ENCODE measurements at places on chromosomes 12 and 14. TPM values are rescaled to one million over a fixed set of nuclear protein-coding genes. Genes with fewer than 3 reads are reported as not detected.

The TCL1B gene
- not detected for total RNA-seq

The SLC25A21 gene
- 4.5 TPM for total RNA-seq

The JPH4 gene
- 23.7 TPM for total RNA-seq

The FOXN4 gene
- not detected for total RNA-seq

The VRTN gene
- total RNA-seq: not detected

The LRRK2 gene
- 22.5 TPM for total RNA-seq

The EML1 gene
- total RNA-seq: 40.4 TPM

The KCNH3 gene
- 3.2 TPM for total RNA-seq

The HELB gene
- total RNA-seq: 4.0 TPM

The TMEM132C gene
- total RNA-seq: 25.0 TPM

The MAP1LC3B2 gene
- total RNA-seq: 3.8 TPM

The TRIM9 gene
- total RNA-seq: 52.9 TPM

The KRT80 gene
- total RNA-seq: not detected

The SYT1 gene
- 38.0 TPM for total RNA-seq

The PIANP gene
- total RNA-seq: 3.8 TPM

The LRRC10 gene
- total RNA-seq: not detected

The CALCOCO1 gene
- 55.5 TPM for total RNA-seq

The STXBP6 gene
- total RNA-seq: 42.9 TPM

The TMEM179 gene
- 20.5 TPM for total RNA-seq

The C14orf132 gene
- total RNA-seq: 60.5 TPM

The INHBC gene
- total RNA-seq: not detected

The MYO1H gene
- total RNA-seq: 0.28 TPM

The CCDC196 gene
- total RNA-seq: not detected

The ANO2 gene
- total RNA-seq: 11.7 TPM

The PLEKHG7 gene
- total RNA-seq: not detected

The OLR1 gene
- total RNA-seq: 6.3 TPM

The JKAMP gene
- total RNA-seq: 121 TPM

The SLC25A3 gene
- total RNA-seq: 352 TPM

The PRB2 gene
- not detected for total RNA-seq

The PIWIL1 gene
- 0.17 TPM for total RNA-seq

The RPS6KA5 gene
- 8.2 TPM for total RNA-seq

The MANSC4 gene
- not detected for total RNA-seq

The KCNC2 gene
- 23.2 TPM for total RNA-seq

All from spinal cord (tissue), 10 donors.